ENCODE measurements at places on chromosomes 3 and 15.

- no peak for DNase-seq
Observed at GRCh38 chr3:42855547-42856380, 19.9 kb downstream of the CYP8B1 start.

DNA sequence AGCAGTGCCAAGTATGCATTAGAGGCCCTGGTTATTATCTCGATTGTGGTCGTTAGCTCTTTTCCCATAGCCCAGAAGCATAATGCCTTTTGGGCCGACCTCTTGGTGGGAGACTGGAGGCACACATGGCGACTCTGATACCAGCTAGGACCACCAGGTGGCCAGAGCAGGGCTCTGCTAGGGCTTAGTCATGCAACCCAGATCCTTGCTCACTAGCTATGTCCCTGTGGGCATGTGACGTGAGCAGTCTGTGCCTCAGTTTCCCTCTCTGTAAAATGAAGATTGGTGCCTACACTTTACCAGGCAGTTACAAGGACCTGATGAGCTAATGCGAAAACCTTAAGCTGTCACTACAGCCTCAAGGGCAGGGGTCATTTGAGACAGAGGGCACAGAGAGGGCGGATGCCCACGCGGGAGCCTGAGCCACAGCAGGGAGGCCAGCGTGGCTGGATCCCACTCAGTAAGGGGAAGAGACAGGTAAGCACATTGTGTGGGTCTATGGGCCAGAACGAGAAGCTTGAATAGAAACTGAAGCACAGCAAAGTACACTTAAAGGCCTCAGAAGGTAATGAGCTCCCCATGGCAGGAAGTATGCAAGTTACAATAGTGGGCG lies 8.8 kb downstream of the KLF15 start:
- DNase-seq, result no peak

DNA sequence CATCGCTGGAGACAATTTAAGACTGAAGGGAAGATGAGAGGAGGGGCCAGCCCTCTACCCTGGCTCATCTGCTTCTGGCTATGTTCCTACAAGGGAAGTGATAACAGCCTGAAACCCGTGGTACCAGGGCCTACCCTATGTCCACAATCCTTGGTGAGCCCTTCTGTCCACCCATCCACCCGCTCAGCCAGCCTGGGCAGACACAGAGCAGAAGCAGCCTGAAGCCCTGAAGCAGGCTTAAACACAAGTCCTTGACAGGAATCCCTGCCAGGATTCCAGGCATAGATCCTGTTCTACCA lies 15.4 kb downstream of the CLK3 start:
- no peak for DNase-seq

- DNase-seq, result no peak
Observed at GRCh38 chr3:120111898-120112297, 17.7 kb upstream of the GSK3B start.

DNA sequence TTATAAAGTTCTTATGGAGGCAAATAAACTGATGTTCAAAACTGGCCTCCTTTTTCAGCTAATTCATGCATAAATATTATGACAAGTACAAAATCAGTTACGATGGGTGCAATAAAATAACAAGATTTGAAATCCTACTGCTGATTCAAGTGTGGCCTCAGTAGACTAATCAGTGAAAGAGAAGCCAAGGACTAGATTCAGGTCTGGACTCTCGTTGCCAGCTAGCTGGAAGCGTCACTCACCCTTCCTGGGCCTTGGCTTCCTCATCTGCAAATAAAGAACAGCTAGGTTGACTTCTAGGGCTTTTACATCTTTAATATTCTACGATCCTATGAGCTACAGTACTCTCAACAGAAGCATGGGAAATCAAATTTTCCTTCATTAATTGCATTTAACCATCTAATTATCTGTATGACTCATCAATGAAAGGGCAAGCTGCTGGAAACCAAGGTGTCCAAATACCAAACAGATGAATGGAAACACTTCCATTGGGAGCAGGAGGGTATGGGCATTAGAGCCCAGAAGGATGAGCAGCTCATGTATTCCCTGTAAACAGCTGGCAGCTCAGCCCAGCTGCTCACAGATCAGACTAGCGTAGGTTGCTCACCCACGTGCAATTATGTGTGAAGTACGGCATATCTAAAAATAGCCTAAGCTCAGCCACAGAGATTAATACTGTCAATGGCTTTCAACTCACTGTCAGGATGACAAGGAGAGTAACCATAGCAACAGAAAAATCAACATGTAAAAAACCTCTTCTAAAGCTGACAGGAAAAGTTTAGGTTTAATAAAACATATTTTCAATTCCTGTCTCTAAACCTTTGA lies 294.8 kb downstream of the PLCL2 start:
- DNase-seq, result no peak

All from activated CD4-positive, alpha-beta T cell treated with anti-CD3 and anti-CD28 coated beads for 24 hours (primary cell).